H1 (cell line): ENCODE measurements at places on chromosomes 4 and X. TPM values are rescaled to one million over a fixed set of nuclear protein-coding genes. Genes with fewer than 3 reads are reported as not detected.

GRCh38 chr4:105145903-105146275 is 787 bp upstream of the TET2 start:
- peak; percentile 66 for DNase-seq

The BEX2 gene
- total RNA-seq = 57.5 and 60.2 TPM in 2 replicates

- no peak for DNase-seq
Measured at GRCh38 chrX:13179100-13179499, 134.7 kb upstream of the FAM9C start.

The L1CAM gene
- total RNA-seq = 38.7 and 43.0 TPM in 2 replicates

- no peak for DNase-seq
Measured at GRCh38 chrX:25068340-25068739, 52.6 kb upstream of the ARX start.

DNA sequence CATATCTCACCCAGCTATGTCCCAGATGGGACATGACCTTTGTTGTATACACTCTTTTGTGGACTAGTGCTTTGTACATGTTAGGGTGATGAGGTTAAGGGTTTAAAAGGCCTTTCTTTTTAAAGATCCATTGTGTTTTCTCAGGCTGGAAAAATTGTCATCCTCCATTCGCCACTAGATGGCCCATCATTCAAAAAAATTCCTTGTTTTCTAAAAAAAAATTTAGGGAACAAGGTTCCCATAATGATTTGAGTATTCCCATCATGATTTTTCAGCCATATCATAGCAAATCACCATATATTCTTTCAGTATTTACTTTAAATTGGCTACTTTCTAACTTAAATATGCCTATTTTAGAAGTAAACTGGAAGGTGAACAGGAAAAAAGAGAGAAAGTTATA is 91.9 kb upstream of the TMEM164 start:
- no peak for DNase-seq

DNA sequence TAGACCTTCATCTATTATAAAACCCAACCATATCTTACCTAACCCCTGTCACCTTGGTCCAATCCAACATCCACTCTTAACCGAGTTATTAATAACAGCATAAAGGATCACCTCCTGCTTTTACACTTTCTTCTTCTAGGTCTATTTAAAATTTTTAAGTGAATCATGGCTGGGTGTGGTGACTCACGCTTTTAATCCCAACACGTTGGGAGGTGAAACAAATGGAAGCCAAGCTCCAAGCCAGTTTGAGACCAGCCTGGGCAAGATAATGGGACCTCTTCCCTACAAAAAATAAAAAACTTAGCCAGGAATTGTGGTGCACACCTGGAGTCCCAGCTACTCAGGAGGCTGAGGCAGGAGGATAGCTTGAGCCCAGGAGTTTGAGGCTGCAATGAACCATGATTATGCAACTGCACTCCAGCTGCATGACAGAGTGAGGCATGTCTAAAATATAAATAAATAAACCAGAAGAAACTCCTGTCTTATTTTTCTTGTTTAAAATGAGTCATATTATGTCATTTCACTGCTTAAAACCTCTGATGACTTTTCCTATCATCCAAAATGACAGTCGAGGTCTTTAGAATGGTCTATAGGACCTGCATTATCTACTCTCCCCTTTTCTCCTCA is 188.4 kb downstream of the GASK1B start:
- no peak for DNase-seq

- DNase-seq = no peak
Measured at GRCh38 chr4:130073145-130073790, 977.3 kb downstream of the C4orf33 start.
